ENCODE measurements at places on chromosomes 1 and 21. TPM values are rescaled to one million over a fixed set of nuclear protein-coding genes. Genes with fewer than 3 reads are reported as not detected.

DNA sequence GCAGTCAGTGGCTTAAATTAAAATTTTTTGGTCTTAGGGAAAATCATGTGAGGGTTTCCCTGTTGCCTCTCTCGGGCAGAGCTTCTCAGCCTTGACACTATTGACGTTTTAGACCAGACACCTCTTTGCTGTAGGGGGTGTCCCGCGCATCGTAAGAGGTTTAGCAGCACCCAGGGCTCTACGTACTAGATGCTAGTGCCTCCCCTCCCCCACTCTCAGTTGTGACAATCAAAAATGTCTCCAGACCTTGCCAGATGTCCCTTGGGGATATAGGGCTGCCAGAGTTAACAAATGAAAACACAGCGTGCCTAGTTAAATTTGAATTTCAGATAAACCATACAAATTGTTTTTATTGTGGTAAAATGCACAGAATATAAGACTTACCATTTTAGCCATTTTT lies 293.3 kb downstream of the DISC1 start:
- DNase-seq = no peak

DNA sequence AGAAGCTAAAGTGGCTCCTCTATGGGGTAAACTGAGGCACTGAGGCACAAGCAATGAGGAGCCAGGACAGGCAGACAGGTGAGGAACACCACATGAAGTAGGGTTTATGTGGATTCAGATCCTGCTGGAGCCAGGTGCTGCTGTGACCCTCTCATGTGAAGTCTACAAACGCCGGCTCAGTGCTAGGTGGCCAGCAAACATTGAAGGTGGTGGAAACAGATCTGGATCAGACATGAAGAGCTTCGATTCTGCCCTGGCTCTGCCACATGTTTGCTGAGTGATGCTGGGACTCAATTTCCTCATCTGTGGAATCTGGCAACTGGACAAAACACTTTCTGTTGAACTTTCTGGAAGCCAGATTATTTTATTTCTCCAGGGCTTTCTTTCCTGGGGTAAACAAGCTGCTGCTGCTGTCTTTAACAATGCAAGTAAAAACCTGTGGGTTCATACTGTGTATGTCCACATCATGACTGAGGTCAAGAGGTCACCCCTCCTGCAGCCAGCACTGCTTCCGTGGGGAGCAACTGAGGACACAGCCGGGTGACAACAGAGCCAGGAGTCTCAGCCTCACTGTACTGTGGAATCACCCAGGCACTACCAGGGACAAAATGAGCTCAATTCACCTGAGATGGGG lies 33.3 kb downstream of the HMGB4 start:
- no peak for DNase-seq

- DNase-seq = no peak
Measured at GRCh38 chr1:230641900-230642262, 400 bp upstream of the COG2 start.

The KANK4 gene
- total RNA-seq = 2.0 TPM

The TSEN15 gene
- total RNA-seq = 46.0 TPM
